CD4-positive, CD25-positive, alpha-beta regulatory T cell (primary cell): ENCODE measurements at places on chromosomes 4 and X.

- DNase-seq = no peak
Measured at GRCh38 chrX:139204898-139205667, 325.5 kb upstream of the F9 start.

DNA sequence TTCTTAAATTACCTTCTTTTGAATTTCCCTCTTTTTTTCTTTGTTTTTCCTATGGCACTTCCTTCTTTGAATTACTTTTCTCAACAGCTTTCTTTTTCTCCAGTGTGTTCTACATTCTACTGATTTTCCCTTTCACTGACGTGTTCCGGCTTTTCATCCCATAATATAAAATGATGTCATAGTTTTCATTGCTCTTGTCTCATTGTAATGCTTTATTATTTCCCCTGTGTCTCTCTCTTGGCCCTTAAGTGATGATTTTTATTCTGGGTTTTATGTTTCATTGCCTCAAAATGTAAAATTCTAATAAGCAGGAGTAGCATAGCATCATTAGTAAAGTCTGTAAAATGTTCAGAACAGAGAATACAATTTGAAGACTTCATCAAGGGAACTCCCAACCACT is 299.3 kb downstream of the KCTD8 start:
- no peak for DNase-seq

- DNase-seq = no peak
Measured at GRCh38 chr4:151860561-151861093, 99.8 kb upstream of the GATB start.

GRCh38 chr4:77203380-77204197 is 46.6 kb downstream of the CCNG2 start:
- DNase-seq = peak; percentile 74

DNA sequence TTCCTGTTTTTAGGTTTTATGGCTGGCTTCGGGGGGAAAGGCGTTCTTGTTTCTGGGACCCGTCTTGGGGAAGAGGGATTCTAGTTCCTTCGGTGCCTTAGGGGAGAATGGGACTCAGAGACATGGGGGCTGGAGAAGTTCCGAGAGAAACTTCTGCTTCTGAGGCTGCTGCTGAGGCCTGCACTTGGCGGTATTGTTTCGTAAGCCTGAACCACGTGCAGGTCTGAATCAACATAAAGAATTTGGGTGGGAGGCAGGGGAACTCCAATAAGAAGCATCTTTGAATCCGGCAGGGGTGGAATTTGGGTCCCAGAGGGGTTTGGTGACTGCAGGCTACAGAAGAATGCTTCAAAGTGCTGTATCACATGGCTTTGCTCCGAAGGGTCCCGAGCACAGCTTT is 15.1 kb downstream of the XG start:
- no peak for DNase-seq

- no peak for DNase-seq
Measured at GRCh38 chr4:40621592-40622512, 7.8 kb downstream of the RBM47 start.

- no peak for DNase-seq
Measured at GRCh38 chr4:157300701-157301100, 80.2 kb downstream of the GRIA2 start.

- DNase-seq = no peak
Measured at GRCh38 chr4:186500721-186501304, 54.6 kb downstream of the MTNR1A start.

- DNase-seq = no peak
Measured at GRCh38 chr4:71553605-71554004, 214.8 kb downstream of the SLC4A4 start.

DNA sequence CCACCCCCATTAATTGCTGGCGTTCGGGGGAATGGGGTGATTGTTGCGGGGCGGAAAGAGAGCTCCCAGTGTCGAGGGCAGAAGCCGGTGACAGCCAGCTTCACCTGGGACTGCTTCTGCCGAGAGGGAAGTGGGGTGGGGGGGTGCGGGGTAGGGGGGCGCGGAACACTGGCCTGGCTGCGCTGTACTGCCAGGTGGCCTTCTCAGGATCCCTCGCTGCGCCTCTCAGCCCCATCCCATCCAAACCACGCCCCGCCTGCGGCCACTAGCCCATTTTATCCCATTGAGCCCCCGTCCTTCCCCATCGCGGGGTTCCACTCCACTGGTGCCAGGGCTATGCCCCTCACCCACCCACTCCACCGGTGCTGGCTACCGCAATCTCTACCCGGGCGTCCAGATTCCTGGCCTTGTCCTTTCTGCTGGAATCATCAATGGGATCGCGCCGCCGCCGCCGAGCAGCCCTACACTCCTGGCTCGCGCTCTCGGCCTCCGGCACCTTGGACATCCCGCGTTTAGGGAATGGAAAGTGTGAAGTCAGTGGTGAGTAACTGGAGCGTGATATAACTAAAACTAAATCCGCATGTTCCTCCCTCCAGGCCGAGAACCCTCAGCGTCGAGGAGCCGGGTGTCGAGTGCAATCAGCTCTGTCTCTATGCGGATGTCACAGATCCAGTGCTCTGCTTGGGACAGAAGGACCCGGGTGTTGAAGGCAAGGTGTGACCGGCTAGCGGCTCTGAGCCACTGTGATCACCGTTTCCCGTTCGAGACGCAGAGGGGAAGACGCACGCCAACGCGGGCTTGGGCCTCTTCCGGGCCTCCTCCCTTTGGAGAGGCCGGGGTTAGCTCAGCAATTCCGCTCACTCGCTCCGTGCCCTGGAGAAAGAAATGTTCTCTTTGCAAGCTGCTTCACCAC is 20.5 kb downstream of the NKX3-2 start:
- no peak for DNase-seq

DNA sequence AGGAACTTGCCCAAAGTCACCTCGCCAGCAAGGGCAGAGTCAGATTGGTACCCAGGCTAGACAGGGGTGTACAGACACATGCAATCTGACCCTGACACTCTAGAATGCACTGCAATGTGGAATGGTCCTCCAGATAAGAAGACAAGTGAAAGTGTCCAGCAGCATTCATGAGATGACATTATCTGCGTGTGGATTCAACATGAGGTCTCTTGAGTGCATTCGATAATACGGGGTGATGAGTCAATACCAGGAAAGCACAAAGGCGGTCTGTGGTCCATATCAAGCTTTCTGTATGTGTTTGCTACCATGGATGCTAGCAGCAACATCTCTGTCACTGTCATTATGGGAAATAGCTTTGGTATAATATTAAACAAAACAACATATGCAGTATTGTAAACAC is 6.8 kb upstream of the XAGE3 start:
- no peak for DNase-seq

DNA sequence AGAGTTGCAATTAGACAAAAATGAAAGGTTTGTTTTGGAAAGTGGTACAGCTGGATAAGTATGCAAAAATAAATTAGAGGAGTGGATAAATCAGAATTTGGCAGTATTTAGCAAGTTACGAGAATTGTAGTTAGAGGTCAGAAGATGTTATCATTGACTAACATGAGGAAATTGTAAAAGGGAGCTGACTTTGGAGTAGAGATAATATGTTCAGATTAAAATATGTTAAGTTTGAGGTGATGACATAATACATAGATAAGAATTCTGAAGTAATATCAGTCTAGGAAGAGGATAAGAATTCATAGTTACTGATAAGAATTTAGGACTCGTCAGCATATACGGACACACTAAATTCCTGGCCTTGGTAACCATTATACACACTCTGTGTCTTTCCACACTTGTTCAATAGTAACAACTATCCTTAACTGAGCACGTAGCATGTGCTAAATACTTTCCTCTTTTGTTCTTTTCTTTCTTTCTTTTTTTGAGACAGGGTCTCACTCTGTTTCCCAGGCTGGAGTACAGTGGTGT is 4.1 kb upstream of the EPGN start:
- DNase-seq = no peak

GRCh38 chr4:58560736-58561135 is 1450.6 kb upstream of the IGFBP7 start:
- no peak for DNase-seq

- no peak for DNase-seq
Measured at GRCh38 chr4:145845118-145845517, 93.5 kb downstream of the ZNF827 start.

GRCh38 chr4:25297528-25298242 is 14.9 kb upstream of the ZCCHC4 start:
- DNase-seq = no peak

DNA sequence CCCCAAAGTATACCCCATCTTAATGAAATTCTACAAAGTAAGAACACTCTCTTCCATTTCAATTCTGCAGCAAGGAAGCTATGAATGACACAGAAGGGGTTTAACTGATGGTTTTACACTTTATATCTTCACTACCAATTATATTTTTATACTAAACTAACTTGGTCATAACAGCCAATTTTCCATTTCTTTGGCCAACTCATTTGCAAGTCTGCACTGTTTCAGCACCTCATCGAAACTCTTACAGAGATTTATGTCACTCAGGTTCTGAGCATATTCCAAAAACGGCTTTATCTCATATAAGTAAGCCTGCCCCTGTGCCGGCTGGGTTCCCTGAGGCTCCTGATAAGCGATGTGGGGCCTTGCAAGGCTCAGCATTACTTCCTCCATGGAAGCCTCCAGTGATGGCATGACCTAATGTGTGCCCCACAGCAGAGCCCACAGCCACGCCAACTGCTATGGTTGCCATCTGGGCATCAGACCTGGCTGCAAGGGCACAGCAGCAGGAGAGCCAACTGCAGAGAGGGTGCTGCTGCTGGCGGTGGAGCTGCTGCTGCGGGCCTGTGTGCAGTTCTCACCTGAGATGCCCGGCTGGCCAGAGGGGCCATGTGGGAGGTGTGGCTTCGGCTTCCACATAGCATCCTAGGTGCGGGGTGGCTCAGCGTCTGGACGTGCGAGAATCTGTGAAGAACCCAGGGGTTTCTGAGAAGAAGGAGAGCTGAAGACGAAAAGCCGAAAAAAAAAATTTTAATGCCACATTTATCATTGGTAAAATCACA is 13.4 kb upstream of the IBSP start:
- DNase-seq = no peak
